ENCODE measurements at places on chromosomes 11 and 22.

DNA sequence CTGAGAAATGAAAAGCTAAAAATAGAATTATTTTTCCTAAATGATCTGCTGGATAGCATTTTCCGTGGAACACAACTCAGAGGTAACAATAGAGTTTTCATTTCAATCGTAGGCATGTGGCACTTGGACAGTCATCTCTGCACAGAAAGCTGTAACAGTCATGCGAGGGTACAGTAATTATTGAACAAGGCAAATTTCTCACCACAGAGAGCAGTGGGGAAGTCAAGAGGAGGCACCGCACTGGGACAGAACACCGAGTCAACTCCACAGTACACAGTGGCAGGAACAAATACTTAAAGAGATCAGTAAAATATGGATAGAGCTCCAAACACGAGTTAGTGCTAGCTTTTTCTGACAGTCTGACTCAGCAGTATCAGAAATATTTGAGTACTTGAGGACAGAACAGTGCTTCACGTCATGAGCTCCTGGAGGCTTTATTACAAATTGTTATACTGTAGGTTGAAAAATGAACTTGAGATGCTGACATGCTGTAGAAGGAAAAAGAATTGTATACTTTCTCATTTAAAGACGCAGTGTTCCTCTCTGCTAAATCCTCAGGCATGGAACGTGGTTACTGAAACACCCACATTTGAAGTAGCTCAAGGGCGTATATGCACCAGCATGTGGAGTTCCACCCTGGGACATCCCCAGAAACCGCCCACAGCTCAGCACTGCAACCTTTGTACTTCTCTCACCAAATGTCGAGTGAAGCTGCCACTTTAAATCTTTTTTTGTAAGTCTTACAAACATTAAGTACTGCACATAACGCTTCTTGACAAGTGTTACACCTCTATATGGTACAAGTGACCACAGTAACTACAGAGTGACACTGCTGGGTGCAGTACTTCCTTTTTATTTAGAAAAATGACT lies 27.4 kb upstream of the YPEL1 start:
- DNase-seq, result no peak

DNA sequence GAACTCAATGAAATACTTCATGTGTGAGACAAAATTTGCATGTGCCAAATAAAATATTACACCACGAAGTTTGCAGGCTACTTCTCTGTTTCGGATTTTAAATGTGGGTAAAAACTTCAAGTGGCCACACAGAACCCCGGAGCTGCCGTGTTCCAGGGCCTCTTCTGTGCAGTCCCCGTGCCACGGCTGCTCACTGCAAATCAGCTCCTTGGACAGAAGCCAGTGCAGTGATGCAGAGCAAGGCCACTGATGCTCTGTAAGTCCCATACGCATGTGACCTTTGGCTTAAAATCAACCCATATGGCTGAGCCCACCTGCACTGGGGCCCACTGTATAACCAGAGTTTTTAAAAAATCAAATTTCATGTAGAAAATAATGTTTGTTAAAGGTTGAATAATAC lies 1309.4 kb downstream of the TBC1D22A start:
- no peak for DNase-seq

- no peak for DNase-seq
Observed at GRCh38 chr11:17543041-17543440, 1.2 kb downstream of the USH1C start.

DNA sequence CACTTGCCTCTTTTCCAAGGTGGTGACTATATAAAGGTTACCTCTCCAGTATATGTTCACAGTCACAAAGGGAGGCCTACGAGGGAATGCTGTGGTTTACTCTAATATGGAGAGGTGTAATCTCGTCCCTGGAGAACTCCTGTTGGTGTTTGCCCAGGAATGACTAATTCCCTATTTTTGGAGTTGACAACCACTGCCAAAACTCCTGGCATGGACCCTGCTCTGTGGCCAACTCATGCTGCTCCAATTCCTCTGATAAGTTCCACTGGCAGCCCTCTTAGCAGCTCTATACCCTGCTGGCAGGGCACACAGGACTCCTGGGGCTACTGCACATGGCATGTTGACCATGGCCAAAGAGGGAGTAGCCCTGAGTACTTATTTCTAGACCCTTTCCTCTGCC lies 418.7 kb upstream of the ANO5 start:
- DNase-seq, result no peak

DNA sequence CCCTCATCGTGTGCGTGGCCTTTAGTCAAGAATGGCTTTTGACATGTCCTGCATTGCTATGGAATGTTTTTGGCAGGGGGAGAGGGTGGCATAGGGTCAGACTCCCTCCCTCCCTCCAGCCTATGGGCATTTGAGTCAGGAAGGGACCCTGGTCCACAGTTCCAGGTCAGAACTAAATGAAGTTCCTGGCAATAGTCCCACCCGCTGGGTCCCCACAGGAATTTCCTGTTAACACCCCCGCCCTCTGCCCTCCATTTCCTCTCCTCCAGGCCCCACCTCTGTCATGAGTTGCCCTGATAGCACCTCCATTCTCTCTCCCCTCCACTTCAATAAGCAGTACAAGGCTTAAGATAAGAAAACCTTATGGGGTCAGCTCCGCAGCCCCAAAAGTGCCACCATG lies 40.8 kb upstream of the LMO2 start:
- no peak for DNase-seq

DNA sequence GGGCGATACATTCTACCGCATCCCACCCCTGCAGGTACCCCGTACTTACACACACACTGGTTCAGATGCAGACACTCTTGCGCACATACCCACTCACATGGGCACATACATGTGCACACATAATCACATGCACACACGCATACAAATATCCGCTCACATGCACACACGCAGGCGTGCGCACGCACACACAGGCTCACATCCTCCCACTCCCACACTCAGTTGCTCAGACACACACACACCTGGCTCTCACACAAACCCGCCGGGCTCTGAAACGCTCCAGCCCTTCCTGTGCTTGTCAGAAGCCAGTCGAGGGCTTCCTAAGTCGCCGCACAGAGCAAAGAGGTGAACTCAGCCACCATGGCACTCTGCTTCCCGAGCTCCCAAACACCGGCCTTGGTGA lies 164.5 kb downstream of the CRYBB2 start:
- DNase-seq, result no peak

GRCh38 chr11:111367411-111368284 lies 11.4 kb downstream of the POU2AF1 start:
- DNase-seq, result no peak

DNA sequence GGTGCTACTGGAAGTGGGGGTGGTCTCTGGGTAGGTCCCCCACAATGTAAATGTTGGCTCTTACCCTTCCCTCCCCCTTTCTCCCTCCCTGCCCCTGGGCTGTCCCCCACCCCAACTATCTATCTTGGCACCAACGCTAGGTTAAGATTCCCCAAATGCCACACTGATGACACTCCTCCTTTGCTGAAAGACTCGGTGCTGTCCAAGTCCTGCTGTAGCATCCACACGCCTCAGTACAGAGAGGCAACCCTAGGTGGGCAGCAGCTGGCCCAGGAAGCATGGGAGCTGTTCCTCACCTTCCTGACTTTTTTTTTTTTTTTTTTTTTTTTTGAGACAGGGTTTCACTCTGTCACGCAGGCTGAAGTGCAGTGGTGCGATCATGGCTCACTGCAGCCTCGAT lies 3.4 kb upstream of the KCTD17 start:
- DNase-seq, result no peak

Measured in muscle of back (tissue), 13 donors.